Suppressor macrophage (primary cell): ENCODE measurements at places on chromosomes 11 and 22.

- DNase-seq, result no peak
These were observed 144.1 kb upstream of the B3GAT1 start for GRCh38 chr11:134556186-134556585.

DNA sequence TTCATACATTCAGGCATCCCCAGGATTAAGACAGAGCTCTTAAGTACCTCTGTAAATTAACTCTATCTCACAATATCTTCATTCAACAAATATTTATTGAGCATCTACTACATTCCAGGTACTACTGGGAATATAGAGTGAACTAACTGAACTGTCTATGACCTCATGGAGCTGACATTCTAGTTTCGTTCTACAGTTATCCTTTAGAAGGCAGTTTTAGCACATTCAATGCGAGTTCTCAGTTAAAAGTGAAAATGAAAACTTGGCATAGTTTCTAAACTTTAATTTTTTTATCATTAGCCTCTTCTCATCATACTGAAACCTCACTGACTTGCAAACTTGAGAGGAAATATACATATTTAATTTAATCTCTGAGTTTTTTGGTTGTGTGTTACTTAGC lies 10.7 kb upstream of the MS4A6E start:
- DNase-seq, result no peak

DNA sequence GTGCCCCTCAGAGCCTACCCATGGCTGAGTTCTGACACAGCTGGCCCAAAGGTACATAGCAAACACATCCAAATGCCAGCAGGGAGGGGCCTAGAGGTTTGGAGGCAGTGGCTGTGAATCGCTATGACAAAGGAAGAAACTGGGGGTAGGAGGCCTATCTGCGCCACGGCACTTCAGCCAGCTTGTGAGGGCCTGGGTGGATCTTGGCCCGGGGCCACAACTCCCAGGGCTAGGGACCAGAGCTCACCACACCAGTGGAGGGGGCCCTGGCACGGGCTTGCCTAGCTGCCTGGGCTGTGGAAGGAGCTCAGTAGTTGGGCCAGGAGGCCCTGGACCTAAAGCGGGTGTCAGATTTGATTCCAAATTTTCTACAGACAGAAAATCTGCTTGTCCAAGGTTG lies 9.4 kb upstream of the NAP1L4 start:
- no peak for DNase-seq

DNA sequence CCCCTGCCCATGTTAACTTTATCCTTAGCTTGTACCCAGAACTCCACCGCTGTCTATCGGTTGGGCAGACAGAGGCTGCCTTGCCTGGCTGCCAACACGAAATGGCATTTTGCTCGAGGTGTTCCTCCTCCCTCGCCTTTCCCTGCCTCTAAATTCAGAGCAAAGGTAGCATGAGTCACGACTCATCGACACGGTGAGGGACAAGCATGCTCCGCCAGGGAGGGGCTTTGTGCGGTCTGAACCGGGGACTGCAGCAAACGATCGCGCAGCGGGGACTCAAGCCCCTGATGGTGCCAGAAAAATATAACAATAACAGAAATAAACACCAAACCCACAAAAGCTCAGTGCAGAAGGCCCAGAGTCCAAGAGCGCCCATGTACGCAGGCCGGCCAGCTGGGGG lies 52.3 kb downstream of the RTL6 start:
- DNase-seq, result no peak

GRCh38 chr11:74683279-74683871 lies 47.9 kb downstream of the CHRDL2 start:
- DNase-seq, result peak; percentile 16
